Naive thymus-derived CD4-positive, alpha-beta T cell (primary cell): ENCODE measurements at places on chromosomes 2 and 18.

GRCh38 chr2:101026253-101026701 is 24.2 kb downstream of the RPL31 start:
- no peak for DNase-seq

DNA sequence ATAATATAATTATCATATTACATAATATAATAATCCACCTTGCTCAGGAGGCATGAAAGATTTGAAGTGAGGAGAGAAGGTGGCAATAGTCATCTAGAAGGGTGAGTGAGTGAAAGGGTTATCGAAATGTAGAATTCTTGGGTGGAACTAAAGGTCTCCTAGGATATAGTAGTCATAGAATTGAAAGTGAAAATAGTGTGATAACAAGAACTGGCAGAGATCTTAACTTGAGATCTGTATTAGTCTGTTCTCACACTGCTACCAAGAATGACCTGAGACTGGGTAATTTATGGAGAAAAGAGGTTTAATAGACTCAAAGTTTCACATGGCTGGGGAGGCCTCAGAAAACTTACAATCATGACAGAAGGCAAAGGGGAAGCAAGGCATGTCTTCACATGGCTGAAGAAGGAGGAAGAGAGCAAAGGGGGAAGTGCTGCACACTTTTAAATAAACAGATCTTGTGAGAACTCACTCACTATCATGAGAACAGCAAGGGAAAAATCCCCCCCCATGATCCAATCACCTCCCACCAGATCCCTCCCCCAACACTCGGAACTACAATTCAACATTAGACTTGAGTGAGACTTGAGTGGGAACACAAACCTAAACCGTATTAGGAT is 351.5 kb downstream of the NR4A2 start:
- DNase-seq, result no peak

- no peak for DNase-seq
Observed at GRCh38 chr2:201830666-201831065, 24.3 kb downstream of the CDK15 start.

- no peak for DNase-seq
Observed at GRCh38 chr18:834082-834720, 22.2 kb upstream of the YES1 start.
